ENCODE measurements at places on chromosomes 5 and 9.

DNA sequence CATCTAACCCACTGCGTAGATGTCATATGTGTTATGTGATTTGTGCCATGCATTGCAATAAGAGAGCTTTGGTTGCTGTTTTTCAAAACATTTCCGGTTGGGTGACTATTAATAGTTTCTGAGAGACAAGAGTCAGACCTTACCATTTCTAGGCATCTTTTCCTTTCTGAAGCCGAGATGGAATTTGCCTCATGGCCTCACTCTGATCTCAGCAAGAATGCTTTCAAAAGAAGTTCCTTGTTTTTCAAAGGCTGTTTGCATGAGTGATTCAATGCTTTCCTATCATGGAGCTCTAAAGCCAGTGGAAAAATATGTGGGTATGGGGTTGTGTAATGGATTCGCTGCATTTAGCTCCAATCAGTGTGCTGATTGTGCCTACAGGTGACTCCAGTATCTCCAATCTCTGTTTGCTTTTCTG, 203.1 kb upstream of the PPP1R2B start:
- DNase-seq: no peak

GRCh38 chr5:173202266-173202875, 32.6 kb downstream of the NKX2-5 start:
- no peak for DNase-seq

- DNase-seq: no peak
Observed at GRCh38 chr5:179417696-179418095, 72.4 kb upstream of the ADAMTS2 start.

GRCh38 chr5:150778517-150779396, at the start of gene SMIM3:
Gene SMIM3, plus strand, starts transcription at chr5:150778757. Its CDS starts 16,684 bp downstream, at chr5:150795441.
- no peak for DNase-seq

GRCh38 chr9:23938908-23939307, 112.9 kb upstream of the ELAVL2 start:
- DNase-seq: no peak

DNA sequence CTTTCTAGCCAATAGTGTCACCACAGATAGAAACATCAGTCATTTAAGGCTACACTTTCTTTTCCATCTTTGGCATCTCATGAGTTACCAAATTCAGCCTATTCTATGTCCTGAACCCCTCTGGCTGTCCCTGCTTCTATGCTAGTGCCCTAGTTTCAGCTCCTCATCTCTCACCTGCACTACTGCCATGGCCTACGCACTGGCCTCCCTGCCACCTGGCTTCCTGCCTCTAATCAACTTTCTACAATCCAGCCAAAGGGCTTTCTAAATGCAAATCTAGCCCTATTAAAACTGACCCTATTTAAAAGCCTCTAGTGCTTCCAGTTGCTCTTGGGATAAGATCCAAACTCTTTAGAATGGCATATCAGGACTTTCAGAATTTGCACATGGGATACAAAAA, 482.9 kb downstream of the TMEM38B start:
- DNase-seq: no peak

Measured in HS-27A (cell line).